ENCODE measurements at places on chromosomes 1 and 21.
A peak's percentile ranks its signal among the peaks of the same experiment; 100 is the strongest.

DNA sequence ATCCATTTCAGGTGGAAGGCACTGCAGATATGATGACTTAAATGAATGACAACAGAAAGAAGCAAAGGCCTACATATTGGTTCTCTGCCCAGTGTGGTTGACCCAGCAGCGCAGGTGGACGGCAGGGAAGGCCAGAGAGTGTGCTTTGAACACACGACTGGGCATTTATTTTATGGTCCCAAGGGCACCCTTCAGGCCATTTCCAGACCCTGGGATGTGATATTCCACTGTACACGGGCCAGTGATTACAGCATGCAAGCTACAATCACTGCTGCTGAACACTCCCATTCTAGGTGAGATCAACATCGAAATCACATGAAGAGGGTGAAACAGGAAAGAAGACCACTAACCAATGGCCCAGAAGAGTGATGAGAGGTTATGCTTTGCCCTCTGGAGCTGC lies 33.8 kb downstream of the PCNX2 start:
- no peak for DNase-seq

GRCh38 chr1:11784993-11785769 lies 20.6 kb downstream of the MTHFR start:
- DNase-seq, result no peak

DNA sequence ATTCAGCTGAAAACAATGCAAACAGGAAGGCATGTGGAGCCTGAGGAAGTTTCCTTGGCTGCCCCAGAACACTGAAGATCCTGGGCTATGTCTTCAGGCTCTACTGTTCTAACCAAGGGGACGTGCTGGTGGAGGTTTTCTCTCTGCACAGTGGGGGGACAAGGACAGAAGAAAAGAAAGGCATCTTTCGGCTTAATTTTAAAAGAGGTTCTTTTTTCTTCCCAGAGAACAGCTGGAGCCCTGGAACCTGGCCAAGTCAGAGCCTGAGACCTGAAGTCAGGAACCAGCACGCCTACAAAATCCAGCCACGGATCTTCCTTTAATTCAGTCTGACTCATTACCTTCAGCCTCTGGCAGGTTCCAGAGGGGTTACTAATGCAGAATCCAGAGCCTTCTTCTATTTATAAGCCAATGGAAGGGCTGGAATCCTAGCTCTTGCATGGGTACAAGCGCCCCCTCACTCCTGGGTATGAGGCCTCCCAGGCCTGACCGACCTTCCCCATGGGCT lies 19.8 kb downstream of the CTNNBIP1 start:
- DNase-seq, result no peak

DNA sequence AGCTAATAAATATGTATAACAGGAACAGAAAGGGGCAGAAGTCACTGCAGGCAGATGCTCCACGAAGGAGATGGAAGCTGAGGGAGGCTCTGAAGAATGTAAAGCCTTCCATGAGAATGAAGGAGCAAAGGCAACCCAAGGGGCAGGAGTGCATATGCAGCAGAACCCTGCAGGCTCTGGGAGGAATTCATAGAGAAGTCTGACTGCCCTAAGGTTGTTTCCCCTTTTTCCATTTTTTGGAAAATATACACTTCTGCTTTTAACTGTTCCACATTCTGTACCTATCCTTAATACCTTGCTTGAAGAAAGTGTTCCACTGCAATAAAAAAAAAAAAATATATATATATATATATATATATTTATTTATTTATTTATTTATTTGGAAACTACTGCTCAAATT lies 69.6 kb downstream of the CD34 start:
- DNase-seq, result no peak

DNA sequence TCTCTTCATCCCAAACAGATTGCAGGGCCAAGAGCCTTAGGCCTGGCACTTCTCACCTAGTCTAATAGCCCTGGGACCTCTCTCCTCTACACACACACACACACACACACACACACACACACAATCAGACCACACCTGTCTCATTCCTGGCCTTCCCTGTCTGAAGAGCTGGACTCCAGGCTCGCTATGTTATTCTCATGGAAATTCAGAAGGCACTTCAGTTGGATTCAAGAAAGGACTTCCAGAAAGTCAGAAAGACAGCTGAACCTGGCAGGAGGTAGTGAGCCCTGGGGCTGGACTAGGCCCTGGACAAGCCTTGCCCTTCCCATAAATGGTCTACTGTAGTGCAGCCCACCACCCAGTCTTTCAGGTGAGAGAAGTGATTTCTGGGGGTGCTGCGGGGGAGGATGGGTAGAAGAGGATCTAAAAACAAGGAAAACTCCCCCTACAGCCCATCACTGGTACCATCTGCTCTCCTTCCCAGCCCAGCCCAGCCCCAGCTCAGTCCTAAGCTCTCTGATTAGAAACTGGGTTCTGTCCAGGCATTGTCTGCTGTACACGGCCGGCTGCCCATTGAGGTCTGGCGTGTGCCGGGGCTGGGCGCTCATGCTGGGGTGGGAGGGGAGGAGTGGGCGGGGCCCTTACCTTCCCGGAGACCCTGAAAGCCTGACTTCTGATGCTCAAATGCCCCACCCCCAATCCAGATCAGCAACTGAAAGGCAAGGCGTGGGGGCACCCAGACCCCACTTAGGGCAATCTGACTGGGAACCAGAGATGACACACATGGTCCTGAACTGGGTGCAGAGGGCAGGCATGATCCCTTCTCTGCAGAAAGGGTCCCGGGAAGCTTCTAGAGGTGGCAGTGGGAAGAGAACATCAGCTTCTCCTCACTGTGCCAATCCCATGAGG lies 2.5 kb downstream of the KIF21B start:
- DNase-seq, result no peak

DNA sequence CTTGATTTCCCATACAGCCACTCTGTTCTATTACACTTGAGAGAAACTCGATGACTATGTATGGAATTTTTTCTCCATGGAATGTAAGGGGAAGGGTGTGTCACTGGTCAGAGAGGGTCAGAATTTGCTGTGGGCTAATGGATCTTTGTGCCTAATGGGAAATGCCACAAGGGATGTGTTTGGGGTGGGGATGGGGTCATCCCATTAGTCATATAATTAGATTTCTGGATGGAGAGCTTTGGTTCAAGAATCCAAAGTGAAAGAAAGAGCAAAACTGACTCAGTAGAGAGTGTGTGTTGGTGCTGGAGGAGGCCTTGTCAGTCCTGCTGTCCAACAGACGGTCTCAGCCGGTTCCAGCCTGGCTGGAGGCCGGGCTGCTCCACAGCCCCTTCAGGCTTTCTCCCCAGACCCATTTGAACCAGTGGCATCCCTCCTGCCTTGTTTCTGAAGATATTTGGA lies 86.4 kb downstream of the LAMC2 start:
- DNase-seq, result no peak

DNA sequence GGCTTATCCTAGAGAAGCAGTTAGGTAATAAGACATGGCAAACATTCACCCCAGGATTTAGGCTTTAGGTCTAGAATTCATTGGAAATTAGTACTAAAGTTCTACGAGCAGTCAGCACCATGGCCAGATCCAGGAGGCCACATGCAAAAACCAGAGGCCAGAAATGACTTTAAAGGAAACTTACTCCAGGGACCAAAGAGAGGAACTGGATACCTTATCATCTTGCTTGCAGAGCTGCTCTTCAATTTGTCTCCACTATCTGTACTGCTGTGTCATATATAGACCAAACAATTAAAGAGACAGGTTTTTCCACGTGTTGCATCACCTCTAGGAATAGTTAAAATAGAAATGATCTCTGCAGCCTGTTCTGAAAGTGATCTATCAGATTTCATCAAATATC lies 127.8 kb downstream of the LMX1A start:
- no peak for DNase-seq

- DNase-seq, result no peak
These were observed 26.6 kb downstream of the MATN1 start for GRCh38 chr1:30696831-30697230.

DNA sequence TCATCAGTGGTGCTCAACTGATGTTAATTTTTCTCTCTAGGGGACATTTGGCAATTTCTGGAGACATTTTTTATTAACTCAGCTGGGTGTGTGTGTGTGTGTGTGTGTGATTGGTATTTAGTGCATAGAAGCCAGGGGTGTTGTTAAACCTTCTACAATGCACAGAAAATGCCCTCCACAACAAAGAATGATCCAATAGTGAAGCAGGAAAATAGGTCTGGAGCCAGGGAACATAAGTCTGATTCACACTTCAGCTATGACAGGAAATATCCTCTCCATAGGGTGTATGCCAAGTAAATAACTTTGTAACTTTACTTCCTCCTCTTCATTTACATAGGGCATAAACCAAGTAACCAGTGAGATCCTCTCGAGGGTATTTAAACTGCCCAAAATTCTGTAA lies 25.1 kb upstream of the TMEM61 start:
- no peak for DNase-seq

DNA sequence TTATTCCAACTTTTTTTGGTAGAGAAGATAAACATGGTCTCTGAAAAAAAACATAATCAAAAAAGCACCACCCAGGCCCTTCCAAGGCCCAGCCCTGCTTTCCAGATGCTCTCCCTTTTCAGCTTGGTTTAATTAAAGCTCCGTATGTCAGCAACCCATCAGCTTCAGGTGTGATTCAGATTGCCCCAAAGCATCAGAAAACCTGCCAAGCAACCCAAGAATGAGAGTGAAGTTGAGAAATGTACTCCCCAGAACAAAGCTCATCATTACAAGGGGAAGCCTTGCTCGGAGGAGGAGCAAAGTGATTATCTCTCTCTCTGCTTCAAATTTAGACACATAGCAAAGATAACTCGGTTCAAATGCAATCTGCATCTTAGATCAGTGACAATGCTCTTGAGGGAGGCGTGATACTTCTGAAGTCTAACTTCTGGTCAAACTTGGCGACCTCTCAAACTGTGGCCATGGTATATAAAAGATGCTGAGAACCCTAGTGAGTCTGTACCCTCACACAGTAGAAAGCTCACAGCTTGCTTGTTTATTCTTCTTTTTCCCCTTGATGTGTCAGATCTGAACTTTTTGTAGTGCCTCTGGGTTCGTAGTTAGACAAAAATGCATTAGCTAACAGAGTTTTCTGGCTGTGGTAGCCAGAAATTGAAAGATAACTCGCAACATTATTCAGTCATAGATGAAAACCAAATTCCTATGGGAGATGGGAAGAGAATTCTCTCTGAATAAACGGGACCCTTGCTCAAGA lies 63.3 kb upstream of the ZC3H11B start:
- DNase-seq, result no peak

DNA sequence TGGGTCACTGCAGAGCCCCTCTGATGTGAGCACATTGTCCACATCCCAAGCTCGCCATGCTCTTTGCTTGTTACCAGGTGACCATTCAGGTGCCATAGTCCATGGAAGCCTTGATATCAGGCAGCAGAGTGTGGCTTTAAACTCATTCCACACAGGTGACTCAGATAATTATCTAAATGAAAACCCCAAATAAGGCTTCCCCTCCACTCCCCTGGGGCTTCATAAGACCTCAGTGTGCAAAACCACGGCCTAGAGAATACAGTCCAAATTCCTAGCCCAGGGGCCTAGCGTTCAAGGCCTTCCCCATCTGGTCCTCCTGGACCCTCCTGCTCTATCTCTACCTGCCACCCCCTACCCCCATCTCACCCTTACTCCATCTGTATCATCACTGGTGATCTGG lies 97.1 kb downstream of the ARHGEF10L start:
- DNase-seq, result no peak

DNA sequence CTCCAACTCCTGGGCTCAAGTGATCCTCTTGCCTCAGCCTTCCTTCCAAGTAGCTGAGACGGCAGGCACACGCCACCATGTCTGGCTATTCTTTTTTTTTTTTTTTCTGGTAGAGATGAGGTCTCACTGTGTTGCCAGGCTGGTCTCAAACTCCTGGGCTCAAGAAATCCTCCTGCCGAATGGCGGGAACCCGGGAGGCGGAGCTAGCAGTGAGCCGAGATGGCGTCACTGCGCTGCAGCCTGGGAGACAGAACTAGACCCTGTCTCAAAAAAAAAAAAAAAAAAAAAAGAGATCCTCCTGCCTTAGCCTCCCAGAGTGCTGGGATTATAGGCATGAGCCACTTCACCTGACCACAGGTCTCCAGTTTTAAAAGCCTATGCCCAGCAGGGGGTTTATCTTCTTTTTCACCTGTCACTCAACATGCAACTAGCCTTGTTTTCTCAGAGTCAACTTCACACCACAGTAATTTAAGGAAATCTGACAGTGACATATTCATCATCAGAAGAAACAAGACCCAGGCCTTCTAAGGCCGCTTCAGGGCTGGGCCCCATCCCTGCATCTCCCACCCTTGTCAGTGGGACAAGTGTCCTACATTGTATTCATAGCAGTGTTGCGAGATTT lies 38.3 kb upstream of the GALNT2 start:
- DNase-seq, result no peak

- DNase-seq, result no peak
These were observed 45.7 kb downstream of the PCNT start for GRCh38 chr21:46369520-46370235.

GRCh38 chr21:46291561-46291960 lies 5.4 kb downstream of the YBEY start:
- DNase-seq, result no peak

- no peak for DNase-seq
These were observed 12.4 kb upstream of the EVI5 start for GRCh38 chr1:92797297-92797696.

GRCh38 chr1:163633366-163633765 lies 311.6 kb downstream of the NUF2 start:
- DNase-seq, result no peak

- no peak for DNase-seq
These were observed 95.2 kb upstream of the ADAR start for GRCh38 chr1:154703170-154703569.

GRCh38 chr1:176720838-176721237 lies 257.9 kb downstream of the PAPPA2 start:
- DNase-seq, result no peak

- DNase-seq, result no peak
These were observed 93.0 kb upstream of the TENT5C start for GRCh38 chr1:117512728-117513321.

- DNase-seq, result no peak
These were observed 25.2 kb upstream of the PLA2G2C start for GRCh38 chr1:20211511-20211931.

GRCh38 chr1:17333081-17333480 lies 25.1 kb downstream of the PADI4 start:
- DNase-seq, result no peak

- DNase-seq, result peak; percentile 47
These were observed 39.9 kb downstream of the IL6R start for GRCh38 chr1:154445040-154445472.

- DNase-seq, result no peak
These were observed 13.7 kb downstream of the PTPRU start for GRCh38 chr1:29249951-29250581.

- peak; percentile 62 for DNase-seq
These were observed at the start of gene HENMT1 for GRCh38 chr1:108661030-108661609. Gene HENMT1 (minus strand): TSS chr1:108661093. CDS start chr1:108659884, 1,209 bp downstream.

- DNase-seq, result no peak
These were observed 602 bp downstream of the KIAA0319L start for GRCh38 chr1:35556484-35557117.
